Fibroblast of skin of back (primary cell): ENCODE measurements at places on chromosomes 2 and 18.

- peak; percentile 6 for DNase-seq
These were observed 1.2 kb downstream of the TXNL1 start for GRCh38 chr18:56637176-56637575.

DNA sequence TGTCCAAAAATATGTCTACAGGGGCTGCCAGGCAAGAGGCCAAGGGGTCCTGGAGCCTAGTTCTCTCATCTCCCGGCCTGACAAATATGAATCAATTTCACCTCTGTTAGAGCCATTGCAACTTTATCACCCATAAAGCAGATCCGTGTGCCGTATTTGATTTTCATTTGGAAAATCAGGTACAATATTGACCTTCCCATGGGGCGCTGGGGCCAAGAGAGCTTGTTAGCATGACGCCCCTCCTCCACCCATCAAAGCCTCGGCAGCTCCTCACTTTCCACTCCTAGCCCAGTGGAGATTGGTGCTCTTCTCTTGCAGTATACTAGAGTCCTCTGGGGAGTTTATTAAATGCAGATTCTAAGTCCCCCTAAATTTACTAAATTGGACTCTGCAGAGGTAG, 96.8 kb downstream of the CAPN13 start:
- DNase-seq = no peak

GRCh38 chr2:233371641-233372040, 17.3 kb downstream of the DGKD start:
- no peak for DNase-seq

DNA sequence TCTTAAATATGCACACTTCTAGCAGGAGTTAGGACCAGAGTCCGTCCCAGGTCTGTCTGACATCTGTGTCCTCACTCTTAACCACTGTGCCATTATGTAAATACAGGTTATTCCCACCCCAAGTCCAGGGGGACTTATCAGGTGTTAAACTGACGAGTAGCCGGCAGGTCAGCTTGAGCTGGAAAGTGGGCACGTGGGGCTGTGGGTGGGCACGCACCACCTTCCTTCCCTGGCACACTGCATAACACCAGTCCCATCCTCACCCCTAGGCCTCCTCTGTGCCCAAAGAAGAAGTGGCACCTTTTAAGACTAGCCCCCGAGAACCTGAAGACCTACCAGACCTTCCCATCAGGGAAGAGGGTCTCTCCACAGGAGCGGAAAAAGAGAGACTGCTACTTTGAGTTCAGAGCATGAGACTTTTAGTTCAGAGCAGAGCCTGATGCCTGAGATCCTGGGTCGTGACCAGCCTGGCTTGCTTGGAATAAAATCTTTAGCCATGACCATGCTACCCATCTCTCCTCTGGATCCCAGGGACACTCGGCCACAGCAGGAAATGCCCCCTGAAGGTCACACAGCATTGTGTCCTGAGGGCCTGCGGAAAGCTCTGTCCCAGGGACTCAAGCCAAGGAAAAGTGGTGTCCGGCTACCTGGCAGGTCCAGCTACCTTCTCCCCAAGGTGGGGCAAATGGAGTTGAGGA, 62.0 kb downstream of the CIB4 start:
- DNase-seq = no peak

GRCh38 chr2:189440644-189440946, 679 bp upstream of the WDR75 start:
- DNase-seq = no peak

DNA sequence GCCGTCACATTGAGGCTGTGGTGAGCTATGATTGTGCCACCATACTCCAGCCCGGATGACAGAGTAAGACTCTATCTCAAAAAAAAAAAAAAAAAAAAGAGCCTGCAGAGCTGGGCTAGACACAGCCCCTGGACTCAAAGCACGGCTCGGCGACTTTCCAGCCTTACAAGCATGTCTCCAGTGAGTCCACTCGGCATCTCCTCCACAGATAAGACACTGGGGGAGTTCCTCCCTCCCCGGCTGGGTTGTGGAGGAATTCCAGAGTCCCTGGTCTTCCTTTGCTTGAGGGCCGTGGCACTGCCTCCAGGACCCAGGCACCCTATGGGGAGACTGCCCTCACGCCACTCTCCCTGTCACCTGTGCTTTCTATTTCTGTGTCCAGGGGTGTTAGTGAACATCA, 30.9 kb upstream of the RPL31 start:
- no peak for DNase-seq

GRCh38 chr2:85132834-85133637, at the start of gene TCF7L1:
TSS of gene TCF7L1 (plus strand) at chr2:85133392. CDS start at chr2:85133685, 293 bp downstream.
- peak; percentile 88 for DNase-seq

DNA sequence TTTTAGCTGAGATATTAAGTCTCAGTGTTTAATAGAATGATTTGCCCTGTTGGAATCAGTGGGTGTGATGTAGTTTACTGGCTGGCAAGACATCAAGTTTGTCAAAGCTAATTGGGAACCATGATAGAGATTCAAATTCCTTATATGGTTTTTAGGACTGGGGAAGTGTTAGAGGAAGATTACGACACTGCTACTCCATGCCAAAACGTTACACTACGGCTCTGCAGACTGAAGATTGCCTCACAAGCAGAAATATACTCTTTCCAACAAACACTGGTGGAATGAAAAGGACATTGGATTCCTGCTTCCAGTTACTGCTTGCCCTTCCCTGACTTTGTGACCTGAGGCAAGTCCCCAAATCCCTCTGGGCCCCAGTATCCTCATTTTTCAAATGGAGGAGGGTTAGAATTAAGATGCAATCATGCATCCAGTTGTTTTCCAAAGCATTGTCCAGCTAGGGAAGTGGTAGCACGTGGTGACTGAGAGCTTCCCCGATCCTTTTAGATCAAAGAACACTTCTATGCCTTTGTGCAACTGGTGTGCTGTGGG, 147.6 kb downstream of the CDC42EP3 start:
- peak; percentile 58 for DNase-seq

GRCh38 chr2:158973116-158973956, 4.9 kb downstream of the TANC1 start:
- DNase-seq = peak; percentile 48

GRCh38 chr18:3611313-3612090, 161.5 kb downstream of the TGIF1 start:
- DNase-seq = peak; percentile 59

GRCh38 chr2:144595686-144596072, 75.8 kb upstream of the ZEB2 start:
- DNase-seq = no peak

- DNase-seq = no peak
These were observed 6.8 kb downstream of the EDAR start for GRCh38 chr2:108982259-108982679.

DNA sequence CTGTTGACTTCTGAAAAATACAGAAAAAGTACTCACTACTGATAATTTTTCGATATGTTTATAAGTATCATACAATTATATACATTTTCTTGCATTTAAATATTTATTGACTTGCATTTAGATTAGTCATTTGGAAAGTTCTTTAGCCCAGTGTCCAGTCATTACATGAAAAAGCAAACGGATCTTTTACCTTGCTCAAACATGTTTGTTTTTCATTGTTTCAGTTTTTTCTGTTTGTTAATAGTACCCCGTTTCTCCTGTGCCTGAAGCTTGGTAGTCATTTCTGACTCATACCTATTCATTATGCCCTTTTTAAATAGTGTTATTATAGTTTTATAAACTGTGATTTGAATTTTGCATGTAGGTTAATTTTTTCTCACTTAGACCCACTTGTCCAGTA, 28.1 kb downstream of the CEP192 start:
- DNase-seq = no peak

- DNase-seq = no peak
These were observed 1894.5 kb upstream of the CELF4 start for GRCh38 chr18:39460136-39460535.

DNA sequence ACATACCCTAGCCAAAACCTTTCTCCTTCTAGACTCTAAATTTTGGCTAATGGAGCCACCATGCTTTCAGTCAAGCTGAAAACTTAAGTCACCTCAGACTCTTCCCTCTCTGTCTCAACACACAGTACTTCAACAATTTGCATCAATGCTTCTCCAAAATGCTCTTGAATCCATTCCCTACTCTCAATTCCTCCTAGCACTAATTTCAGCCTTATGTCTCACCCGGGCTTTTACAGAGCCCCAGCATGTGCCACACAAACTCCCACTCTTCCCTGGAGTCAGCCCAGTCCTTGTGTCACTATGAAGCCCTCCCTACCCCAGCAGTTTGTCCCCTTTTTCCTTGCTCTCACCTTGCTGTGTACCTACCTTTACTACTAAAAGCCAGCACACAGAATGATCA, 38.7 kb downstream of the AAK1 start:
- DNase-seq = no peak

GRCh38 chr18:25517881-25518715, 166.1 kb upstream of the ZNF521 start:
- DNase-seq = peak; percentile 13

DNA sequence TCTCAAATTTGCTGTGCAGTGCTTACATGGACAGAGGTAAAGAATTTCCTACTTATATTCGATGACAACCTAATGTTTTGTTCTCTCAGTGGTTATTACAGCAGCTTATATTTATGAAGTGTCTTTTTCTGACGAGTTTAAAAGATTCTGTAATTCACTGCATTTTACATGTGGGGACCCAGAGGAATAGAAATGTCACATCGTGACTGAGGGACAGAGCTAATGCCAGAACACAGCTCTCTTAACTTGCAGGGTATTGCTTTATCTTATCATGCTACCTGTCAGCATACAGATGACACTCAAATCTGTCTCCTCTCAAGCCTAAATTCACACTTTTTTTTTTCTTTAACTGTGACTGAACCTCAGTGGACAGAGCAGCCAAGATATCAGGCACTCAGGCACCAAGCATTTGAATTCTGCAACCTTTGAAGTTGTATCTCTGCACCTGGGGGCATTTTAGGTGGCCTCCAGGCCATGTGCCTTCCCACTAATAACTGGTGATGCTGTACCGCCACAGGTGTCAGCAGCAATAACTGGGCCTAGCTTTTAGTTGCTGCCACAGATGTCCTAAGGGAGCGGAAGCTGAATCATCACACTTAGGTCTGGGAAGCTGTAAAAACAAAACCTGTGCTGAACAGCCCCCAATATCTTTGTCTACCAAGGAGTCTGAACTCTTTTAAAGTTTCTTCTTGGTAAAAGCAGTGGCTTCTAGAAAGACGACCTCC, 315.8 kb upstream of the NRP2 start:
- no peak for DNase-seq

DNA sequence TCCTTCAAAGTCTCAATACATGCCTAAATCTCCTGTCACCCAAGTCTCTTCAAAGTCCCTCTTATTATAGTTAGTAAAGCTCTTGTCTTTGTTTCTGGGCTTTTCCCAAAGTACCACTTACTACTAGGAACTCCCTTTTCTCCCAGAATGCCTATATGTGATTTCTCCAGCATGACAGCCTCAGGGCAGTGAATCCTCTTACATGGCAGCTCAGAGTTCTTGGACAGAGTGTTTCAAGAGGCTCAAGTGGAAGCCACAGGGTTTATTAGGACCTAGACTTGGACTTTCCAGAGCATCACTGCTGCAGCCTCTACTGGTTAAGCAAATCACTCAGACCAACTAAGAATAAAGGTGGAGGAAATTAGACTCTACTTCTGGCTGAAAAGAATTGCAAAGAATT, 98.9 kb downstream of the CSRNP3 start:
- no peak for DNase-seq

- DNase-seq = no peak
These were observed 30.4 kb upstream of the TNS1 start for GRCh38 chr2:218033208-218033589.

GRCh38 chr2:66574701-66575624, 140.0 kb downstream of the MEIS1 start:
- DNase-seq = peak; percentile 89

DNA sequence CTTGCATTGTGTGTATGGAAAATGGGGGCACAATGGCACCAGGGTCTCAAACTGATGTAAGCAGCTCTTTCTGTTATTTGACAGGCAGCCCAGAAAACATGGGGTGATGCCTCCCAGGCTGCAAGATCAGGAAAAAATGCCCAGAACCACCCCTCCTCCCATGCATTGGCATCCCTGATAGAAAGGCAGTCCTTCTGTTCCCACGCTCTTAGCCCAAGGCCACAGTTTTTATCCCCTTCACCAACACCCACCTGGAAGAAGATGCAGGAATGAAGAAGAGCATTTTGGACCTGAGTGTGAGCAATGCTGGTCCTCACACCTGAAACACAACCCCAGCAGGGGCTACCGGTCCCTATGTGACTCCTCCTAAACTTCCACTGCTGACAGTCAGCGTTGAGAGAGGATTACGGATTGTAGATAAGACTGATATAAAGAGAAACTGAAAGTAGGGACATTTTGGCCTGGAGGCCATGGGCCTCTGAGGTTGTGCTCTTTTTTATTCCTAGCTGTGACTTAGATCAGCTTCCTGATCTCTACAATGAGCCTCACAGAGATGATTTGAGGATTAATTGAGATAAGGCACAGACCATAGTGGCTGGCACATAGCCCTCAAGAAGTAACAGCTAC, 386.0 kb upstream of the ATP5MC3 start:
- no peak for DNase-seq

GRCh38 chr2:234032279-234032856, 18.1 kb upstream of the SPP2 start:
- DNase-seq = peak; percentile 72

DNA sequence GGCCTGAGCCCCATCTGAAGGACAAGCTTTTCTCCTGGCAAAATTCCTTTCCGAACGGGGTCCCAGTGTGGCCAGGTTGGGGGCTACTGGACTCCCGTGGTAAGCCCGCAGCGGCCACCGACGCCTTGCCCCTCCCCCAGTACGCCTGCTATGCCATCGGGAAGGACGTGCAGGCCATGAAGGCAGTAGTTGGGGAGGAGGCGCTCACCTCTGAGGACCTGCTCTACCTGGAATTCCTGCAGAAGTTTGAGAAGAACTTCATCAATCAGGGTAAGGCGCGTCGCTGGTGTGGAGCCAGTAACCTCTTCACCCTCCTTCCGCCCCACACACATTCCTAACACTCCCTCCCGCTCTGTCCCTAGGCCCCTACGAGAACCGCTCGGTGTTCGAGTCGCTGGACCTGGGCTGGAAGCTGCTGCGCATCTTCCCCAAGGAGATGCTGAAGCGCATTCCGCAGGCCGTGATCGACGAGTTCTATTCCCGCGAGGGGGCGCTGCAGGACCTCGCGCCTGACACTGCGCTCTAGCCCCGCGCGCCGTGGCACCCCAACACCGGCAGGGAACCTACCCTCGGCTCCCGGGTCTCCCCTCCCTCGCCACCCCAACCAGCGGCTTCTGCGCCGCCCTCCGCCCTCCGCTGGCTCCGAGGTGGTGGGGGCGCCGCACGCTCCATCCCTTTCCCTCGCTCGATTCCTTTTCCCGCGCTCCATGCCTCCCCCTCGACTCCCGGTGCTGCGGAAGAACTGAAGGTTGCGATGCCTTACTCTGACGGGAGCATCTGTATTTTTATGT, 13.6 kb upstream of the ANKRD53 start:
- peak; percentile 55 for DNase-seq

- no peak for DNase-seq
These were observed 44.8 kb downstream of the REV1 start for GRCh38 chr2:99445065-99445464.
